IMR-90 (cell line): ENCODE measurements at places on chromosomes 2 and 18. TPM values are rescaled to one million over a fixed set of nuclear protein-coding genes. Genes with fewer than 3 reads are reported as not detected.

DNA sequence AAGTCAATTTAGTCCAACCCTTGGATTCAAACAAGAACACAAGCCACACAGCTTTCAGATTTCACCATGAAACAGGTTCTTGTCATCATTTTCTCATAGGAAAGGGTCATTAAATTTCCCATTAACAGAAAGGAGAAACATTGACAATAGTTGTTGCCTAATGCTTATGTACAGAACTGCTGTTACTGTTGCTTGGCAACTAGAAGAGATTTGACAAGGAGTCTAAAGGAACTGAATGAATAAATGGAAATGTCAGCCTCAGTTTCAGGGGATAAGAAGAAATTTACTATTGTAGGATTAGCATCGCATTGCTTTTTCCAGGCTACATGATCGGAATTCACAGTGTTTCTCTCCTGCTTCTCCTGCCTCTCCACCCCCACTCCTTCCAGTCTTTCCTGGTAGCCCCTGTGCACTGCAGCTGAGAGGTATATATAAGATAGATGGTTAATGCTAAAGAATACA, 90.3 kb downstream of the SPATS2L start:
- peak; percentile 39 for DNase-seq

GRCh38 chr2:205428811-205429210, 253.5 kb upstream of the NRP2 start:
- DNase-seq: no peak

- DNase-seq: peak; percentile 36
Measured at GRCh38 chr2:43438858-43439655, 156.8 kb downstream of the THADA start.

Gene NMS
- total RNA-seq: not detected in 2 replicates

Gene KRTCAP3
- not detected in 2 replicates for total RNA-seq

GRCh38 chr18:79599441-79599931, 80.1 kb upstream of the CTDP1 start:
- DNase-seq: peak; percentile 71

GRCh38 chr18:3612315-3612714, 162.3 kb downstream of the TGIF1 start:
- no peak for DNase-seq

GRCh38 chr2:12928197-12928774, 211.6 kb downstream of the TRIB2 start:
- peak; percentile 81 for DNase-seq

Gene RELCH
- 45.5 and 52.5 TPM in 2 replicates for total RNA-seq

Gene D2HGDH
- 6.3 and 8.3 TPM in 2 replicates for total RNA-seq

DNA sequence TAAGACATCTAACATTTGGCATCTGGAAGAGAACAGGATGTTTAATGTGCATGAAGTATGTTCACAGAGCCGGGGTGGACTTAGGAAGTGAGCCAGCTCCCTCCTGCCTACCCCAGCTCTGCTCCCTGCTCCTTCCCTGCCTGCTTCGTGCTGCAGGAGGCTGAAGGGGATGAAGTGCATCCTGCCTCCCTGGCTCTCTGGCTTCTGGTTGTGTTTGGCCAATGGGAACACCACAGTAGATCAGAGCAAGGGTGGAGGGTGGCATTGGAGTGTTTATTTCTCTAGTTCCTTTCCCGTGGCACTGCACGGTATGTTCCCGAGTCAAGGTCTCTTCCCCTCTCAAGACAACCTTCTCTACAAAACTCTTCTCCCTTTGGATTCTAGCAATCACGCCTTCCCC, 379.9 kb downstream of the CLIP4 start:
- no peak for DNase-seq

DNA sequence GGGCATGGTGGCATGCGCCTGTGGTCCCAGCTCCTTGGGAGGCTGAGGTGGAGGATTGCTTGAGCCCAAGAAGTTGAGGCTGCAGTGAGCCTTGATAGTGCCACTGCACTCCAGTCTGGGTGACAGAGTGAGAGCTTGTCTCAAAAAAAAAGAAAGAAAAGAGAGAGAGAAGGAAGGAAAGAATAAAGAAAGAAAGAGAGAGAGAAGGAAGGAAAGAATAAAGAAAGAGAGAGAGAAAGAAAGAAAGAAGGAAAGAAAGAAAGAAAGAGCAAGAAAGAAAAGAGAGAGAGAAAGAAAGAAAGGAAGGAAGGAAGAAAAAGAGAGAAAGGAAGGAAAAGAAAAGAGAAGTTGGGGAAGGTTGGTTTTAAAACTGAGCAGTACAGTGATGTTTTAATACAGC, 49.0 kb upstream of the ACSL3 start:
- no peak for DNase-seq

- no peak for DNase-seq
Measured at GRCh38 chr18:50627594-50628532, 68.0 kb downstream of the MAPK4 start.

DNA sequence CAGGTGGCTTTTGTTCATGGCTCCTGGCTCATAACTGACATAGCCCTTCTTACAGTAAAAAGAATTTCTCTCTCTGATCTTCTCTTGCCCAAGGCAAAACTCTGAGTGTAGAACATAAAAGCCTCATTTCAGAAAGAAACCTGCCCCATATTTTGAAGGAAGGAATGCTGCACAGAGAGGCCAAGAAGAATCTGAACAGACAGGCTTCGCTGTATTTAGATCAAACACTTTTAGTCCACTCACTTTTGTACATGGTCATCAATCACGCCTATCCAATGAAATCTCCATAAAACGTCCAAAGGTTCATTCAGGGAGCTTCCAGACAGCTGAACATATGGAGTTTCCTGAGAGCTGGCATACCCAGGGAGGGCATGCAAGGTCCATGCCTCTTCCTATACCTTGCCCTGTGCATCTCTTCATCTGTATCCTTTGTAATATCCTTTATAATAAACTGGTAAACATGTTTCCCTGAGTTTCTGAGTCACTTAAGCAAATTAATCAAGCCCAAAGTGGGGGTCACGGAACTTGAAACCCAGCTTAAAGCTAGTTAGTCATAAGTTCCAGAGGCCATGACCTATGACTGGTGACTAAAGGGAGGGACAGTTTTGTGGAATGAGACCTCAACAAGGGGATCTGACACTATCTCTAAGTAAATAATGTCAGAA, 62.5 kb upstream of the TMEM247 start:
- peak; percentile 36 for DNase-seq

Gene FBXO11
- 27.1 and 32.2 TPM in 2 replicates for total RNA-seq

DNA sequence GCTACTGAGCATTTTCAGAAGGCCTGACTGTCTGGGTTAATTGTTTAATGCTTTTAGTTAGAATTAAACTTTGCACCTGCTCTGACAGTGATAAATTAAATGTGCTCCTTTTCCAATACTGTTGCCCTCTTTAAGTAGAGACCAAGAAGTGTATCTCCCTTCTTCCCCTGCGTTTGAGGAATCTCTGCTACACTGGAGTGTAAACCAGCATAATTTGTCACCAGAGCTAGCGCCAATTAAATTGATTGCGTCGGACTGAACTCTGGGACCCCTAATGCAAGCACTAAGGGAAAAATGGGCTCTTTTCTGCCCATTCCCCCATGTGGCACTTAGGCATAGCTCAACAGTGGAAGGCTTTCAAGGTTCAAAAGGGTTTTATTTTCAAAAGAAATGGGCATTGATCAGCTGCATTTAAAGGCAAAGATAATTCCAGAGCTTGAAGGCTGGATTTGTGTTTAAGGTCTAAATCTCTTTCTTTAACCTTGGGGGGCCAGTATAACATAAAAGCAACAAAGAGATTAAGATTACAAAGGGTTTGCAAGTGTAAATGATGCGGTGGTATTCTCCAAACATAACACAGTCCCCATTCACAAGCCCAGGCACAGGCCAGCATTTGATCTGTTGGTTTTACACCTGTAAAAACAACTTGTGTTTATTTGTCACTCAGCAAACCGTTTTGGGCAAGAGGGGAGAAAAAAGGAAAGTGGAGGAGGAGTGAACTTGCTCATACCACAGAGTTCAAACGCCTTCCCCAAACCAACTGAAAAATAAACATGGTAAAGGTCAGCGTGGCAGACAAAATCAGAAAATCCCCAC, 427.6 kb downstream of the BCL11A start:
- DNase-seq: no peak

DNA sequence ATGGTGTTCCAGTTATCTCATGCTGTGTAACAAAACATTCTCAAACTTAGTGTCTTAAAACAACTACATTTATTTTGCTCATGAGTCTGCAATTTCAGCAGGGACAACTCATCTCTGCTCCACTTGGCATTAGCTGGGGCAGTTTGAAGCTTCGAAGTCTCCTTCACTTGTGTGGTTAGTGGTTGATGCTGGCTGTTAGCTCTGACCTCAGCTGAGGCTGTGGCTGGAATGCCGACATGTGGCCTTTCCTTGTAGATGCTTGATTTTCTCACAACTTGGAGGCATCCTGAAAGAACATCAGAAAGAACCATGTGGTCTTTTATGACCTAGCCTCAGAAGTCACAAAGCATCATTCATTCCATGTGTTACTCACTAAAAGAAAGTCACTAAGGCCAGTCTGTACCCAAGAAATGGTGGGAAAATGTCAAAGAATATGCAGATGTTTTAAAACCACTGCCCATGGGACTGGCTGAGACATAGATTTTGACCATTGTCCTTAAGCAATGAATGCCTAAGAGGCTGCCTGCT, 3.8 kb upstream of the TMSB10 start:
- DNase-seq: peak; percentile 77

- DNase-seq: peak; percentile 61
Measured at GRCh38 chr2:43472527-43473194, 123.2 kb downstream of the THADA start.

Gene REG3G
- not detected in 2 replicates for total RNA-seq

Gene PLCD4
- total RNA-seq: 1.4 and 2.0 TPM in 2 replicates

GRCh38 chr18:58175122-58175785, 131.2 kb downstream of the NEDD4L start:
- no peak for DNase-seq

Gene GKN1
- not detected in 2 replicates for total RNA-seq

Gene POTEF
- not detected in 2 replicates for total RNA-seq

DNA sequence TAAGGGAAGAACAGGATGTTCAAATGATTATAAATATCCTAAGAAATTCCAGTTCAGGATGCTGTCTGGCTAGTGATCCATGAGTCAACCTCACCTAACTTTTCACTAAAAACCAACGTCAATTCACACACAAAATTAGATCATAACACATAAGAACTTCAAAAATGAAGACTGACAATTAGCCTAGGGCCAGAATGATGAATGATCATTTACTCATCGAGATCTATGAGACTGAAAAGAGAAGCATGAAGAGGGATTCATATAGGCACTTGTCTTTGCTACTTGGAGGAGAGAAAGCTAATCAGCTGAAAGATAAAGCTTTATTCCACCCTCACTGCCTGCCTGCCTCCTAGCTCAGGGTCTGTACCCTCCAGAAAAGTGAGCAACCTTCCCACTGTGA, 29.8 kb downstream of the ADD2 start:
- DNase-seq: no peak

DNA sequence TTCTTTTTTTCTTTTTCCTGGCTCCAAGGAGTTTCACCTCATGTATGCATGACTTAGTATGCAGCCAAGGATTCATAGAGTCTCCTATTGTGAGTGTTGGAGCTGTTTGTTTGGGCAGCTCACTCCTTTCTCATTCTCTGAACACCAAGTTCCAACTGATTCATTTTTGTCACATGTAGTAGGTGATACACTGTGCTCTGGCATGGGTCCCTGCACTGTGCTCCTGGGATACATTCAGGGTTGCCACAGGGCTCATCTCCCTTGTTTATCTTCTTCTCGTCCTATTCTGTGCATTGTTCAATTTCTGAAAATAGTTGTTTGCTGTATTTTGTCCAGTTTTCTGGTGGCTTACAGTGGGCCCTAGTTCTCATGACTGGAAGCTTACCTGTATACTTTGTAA, 96.8 kb downstream of the ZNF407 start:
- no peak for DNase-seq

Gene LHCGR
- under 0.01 and 0.18 TPM in 2 replicates for total RNA-seq

GRCh38 chr18:43422518-43422917, 145.2 kb upstream of the SYT4 start:
- no peak for DNase-seq

Gene TIGD1
- 2.7 and 2.8 TPM in 2 replicates for total RNA-seq

- DNase-seq: no peak
Measured at GRCh38 chr2:41879235-41879916, 168.4 kb upstream of the PKDCC start.

DNA sequence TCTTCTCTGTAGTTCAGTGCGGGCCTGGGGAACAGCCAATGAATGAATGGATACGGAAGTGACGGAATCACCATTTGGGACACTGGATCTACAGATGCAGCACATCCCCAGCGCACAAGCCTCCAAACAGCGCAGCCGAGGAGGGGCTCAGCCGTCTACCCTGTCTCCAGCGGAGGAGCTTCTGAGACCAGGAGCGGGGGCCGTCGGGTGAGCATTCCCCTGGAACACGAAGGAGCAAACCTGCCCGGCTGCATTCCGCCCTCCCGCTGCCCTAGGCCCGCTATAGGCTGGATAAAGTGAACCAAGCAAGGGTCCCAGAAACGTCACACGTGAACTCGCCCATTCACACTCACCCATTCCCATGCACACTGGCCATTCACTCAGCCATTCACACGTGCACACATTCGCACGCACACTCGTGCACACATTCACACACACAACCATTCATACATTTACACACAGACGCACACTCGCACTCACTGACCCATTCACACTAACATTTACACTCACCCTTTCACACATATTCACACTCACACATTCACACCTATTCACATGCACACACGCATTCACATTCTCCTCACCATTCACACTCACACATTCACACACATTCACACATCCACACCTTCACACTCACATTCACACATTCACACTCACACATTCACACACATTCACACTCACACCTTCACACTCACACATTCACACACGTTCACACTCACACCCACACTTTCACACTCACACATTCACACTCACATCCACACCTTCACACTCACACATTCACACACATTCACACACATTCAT, 63.4 kb downstream of the BIN1 start:
- no peak for DNase-seq

DNA sequence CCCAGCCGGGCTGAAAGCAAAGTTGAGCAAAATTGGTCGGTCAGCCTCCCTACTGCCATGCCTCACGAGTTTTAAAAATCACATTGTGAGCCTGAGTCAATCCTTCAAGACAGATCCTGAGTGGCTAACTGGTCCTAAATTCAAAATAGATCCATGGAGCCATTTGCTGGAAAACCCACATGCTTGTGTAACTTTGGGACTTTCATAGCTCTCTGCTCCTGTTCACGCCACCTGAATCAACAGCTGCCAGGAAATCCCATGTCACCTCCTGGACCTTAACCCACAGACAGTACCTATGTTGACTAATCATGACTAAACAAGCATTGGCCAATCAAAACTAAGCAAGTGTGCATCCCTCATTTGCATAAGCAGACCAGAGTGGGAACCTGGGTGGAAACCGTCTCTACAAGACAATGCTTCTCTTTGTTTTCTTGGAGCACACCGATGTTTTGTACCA, 42.8 kb upstream of the LDLRAD4 start:
- no peak for DNase-seq

- no peak for DNase-seq
Measured at GRCh38 chr2:55618025-55618274, 528 bp upstream of the PPP4R3B start.

GRCh38 chr2:207352978-207353671, 176.6 kb upstream of the CREB1 start:
- peak; percentile 20 for DNase-seq

Gene ASB18
- not detected in 2 replicates for total RNA-seq

DNA sequence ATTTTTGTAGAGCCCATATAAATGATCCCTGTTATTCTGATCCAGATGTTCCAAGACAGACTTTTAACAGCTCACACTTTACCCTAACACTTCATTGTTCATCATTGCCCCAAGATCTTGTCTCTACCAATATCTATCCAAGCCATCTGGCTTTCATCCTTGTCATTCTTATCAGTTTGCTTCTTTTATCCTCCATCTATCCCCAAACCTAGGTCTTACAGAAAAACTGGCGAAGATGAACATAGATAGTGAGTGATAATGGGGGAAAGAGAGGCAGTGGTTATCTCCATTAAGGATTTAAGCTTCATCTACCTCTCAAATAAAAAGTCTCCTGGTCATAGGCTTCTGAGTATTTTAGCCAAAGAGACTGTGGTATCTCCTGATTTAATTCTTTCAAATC, 89.5 kb downstream of the DHRS9 start:
- no peak for DNase-seq
